ENCODE measurements at places on chromosomes 3 and 15. TPM values are rescaled to one million over a fixed set of nuclear protein-coding genes. Genes with fewer than 3 reads are reported as not detected.

PLA2G4D gene
- not detected for total RNA-seq

ARPP21 gene
- not detected for total RNA-seq

TEX55 gene
- not detected for total RNA-seq

RBP2 gene
- total RNA-seq: not detected

SLC28A1 gene
- not detected for total RNA-seq

AP3B2 gene
- total RNA-seq: 0.17 TPM

FMN1 gene
- 0.09 TPM for total RNA-seq

LRRC3B gene
- not detected for total RNA-seq

NR2E3 gene
- total RNA-seq: 0.05 TPM

KY gene
- total RNA-seq: not detected

NLGN1 gene
- total RNA-seq: 2.6 TPM

TCF12 gene
- total RNA-seq: 111 TPM

IL12A gene
- 0.68 TPM for total RNA-seq

ROBO2 gene
- total RNA-seq: not detected

CCDC71 gene
- total RNA-seq: 22.0 TPM

CLDN1 gene
- 0.79 TPM for total RNA-seq

AADAC gene
- 0.19 TPM for total RNA-seq

SIDT1 gene
- 0.09 TPM for total RNA-seq

MESP2 gene
- total RNA-seq: not detected

STAB1 gene
- 464 TPM for total RNA-seq

ANO10 gene
- 46.5 TPM for total RNA-seq

MB21D2 gene
- total RNA-seq: 3.9 TPM

LEKR1 gene
- 0.14 TPM for total RNA-seq

CLDN11 gene
- 515 TPM for total RNA-seq
